ENCODE measurements at places on chromosomes 6 and 20. TPM values are rescaled to one million over a fixed set of nuclear protein-coding genes. Genes with fewer than 3 reads are reported as not detected.

GRCh38 chr6:150079604-150080003, 10.7 kb upstream of the ULBP3 start:
- DNase-seq, result no peak

GRCh38 chr6:159988983-159989454, 20.1 kb downstream of the IGF2R start:
- DNase-seq, result no peak

- no peak for DNase-seq
Measured at GRCh38 chr6:90068703-90069523, 174.6 kb downstream of the GJA10 start.

The KCNK5 gene
- 1.2 TPM for total RNA-seq

DNA sequence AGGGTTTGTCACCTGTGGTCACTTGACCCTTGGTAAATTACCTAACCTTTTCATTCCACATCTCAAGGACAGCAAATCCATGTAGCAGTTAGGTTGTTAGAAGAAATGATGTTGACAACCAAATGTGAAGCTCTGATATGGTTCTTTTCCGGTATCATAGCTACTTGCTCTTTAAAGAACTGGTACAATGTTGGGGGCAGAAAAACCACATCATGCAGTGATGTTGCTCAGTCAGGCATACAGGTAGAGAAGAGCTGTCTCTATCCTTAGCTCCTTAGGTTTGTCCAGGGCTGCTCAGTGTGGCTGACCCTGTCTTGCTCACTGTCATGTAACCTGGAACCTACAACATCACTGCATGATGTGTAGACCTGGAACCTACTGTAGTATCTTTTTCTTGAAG, 135.5 kb downstream of the LRRC1 start:
- no peak for DNase-seq

The CEP162 gene
- 14.4 TPM for total RNA-seq

DNA sequence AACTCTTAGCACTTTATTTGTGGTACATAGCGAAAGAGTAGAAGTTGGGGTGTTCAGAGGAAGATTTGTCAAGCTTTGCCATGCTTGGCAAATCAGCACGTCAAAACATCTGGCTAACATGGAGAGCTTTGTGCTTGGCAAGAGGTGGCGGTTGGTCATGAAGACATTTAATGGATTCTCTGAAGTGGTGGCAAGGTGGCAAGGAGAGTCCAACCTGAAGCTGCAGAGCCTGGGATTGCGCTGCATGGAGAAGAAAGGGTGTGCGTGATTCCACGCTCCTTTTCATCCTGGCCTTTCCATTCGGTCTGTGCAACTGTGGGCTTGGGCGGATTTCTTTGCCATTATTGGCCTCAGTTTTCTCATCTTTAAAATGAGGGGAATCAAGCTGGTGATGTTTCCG, 3.1 kb downstream of the PYGB start:
- DNase-seq, result no peak

- no peak for DNase-seq
Measured at GRCh38 chr6:137937834-137938233, 70.8 kb downstream of the TNFAIP3 start.

DNA sequence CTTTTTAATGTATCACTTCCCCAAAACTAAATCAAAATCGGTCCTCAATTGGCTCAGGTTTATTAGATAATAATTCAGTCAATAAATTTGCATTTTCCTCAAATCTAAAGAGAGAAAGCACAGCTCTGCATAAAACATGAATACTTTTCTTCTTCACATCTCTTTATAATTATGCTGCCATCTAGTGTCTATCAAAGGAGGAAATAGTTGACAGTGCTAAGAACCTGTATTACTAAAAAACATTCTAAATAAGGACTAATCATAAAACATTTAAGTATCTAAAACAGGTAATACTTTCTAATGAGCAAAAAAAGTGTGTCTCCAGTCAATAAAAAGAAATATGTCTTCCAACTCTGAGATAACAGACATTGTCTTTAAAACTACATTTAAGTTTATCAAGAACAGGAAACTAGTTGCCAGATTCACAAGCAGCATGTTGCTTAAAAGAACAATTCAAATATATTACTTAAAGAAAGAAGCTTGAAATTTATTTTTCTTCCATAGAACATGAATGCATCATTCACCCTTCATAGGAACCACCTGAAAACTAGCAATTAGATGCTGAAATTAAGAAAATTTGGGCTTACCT, 56.5 kb upstream of the DST start:
- no peak for DNase-seq

The ELMO2 gene
- total RNA-seq, result 55.4 TPM

DNA sequence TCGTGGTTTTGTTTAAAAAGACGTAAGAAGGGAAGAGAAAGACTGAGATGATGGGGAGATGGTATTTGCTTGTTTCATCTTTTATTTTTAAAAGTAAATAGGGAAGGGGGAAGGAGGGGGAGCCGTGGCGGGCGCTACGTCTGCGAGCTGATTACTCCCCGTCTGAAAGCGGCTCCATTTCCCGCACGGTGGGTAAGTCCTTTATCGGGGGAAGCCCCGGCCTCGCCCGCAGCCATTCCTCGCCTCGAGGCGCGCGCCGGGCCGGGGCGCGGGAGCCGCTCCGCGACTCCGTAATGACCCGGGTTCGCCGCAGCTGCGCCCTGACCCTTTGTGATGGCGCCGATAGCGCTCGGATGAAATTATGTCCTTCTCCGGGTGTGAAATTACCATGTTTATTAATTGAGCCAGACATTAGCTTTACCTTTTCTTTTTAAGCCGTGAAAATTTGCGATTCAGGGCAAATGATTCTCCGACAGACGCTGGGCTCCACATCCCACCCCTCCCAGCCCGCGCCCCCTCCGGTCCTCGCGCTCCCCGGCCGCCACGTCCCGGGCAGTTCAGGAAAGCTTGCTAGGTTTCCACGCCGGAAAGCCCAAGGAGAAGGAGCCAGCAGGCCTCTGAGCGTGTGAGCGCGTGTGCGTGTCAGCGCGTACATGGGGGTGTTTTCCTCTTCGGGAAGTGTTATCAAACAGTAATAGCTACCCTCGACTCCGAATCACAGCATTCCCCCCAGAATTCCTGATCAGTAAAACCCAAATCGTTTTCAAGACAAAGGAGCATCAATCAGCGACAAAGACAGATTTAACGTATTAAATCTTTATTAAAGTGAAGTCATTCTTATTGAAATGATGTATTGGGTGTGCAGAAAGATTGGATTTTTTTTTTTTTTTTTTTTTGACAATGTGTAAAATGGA, 30.0 kb downstream of the TFAP2A start:
- no peak for DNase-seq

GRCh38 chr6:4647414-4648365, 128.5 kb upstream of the CDYL start:
- peak; percentile 86 for DNase-seq
